Activated CD8-positive, alpha-beta memory T cell treated with anti-CD3 and anti-CD28 coated beads, Interleukin-2, amount 10 ng/mL, durations not matched to agents 7 days and 5 days (primary cell): ENCODE measurements at places on chromosomes 2 and 18. TPM values are rescaled to one million over a fixed set of nuclear protein-coding genes. Genes with fewer than 3 reads are reported as not detected.

Gene HOXD1
- total RNA-seq, result not detected

- H3K4me3 ChIP-seq, result peak overlapping the region; percentile 92
- peak; percentile 96 for DNase-seq
- H3K27me3 ChIP-seq, result no peaks in the 10 kb centered on the region
These were observed 17.2 kb upstream of the C2orf74 start for GRCh38 chr2:61144697-61145268.

GRCh38 chr2:30765191-30765590 is 42.1 kb downstream of the CAPN13 start:
- H3K4me3 ChIP-seq, result no peak overlapping the region
- no peaks in the 10 kb centered on the region for H3K36me3 ChIP-seq
- DNase-seq, result no peak
- no peaks in the 10 kb centered on the region for H3K4me1 ChIP-seq
- no peak overlapping the region for H3K27ac ChIP-seq

- no peak for DNase-seq
- H3K27ac ChIP-seq, result no peak overlapping the region
- peaks cover 42% of the 10 kb centered on the region for H3K27me3 ChIP-seq
- H3K4me3 ChIP-seq, result no peak overlapping the region
- H3K36me3 ChIP-seq, result no peaks in the 10 kb centered on the region
These were observed 60.7 kb downstream of the ANKRD62 start for GRCh38 chr18:12154361-12154760.

Gene SLC4A5
- 0.42 TPM for total RNA-seq

DNA sequence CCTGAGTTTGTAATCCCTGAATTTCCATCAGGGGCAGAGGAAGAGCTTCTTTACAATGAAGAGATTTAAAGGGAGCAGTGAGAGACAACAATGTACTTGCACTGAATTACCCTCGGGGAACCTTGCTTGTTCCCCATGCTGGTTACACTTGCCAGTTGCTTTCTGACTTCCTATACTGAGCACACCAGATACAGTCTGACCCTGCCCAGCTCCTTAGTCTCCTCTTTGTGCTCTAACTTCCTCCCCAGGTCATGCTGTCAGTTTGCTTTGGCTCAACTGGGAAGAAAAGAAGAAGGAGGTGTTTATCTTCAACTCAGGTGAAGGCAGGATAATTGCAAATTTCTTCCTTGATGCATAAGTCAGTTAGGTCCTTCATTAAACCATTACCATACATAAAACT is 658.4 kb downstream of the NYAP2 start:
- H3K27me3 ChIP-seq, result no peaks in the 10 kb centered on the region
- H3K36me3 ChIP-seq, result no peaks in the 10 kb centered on the region
- H3K4me3 ChIP-seq, result no peak overlapping the region
- no peak overlapping the region for H3K27ac ChIP-seq
- no peak for DNase-seq

Gene C1GALT1C1L
- total RNA-seq, result 0.19 TPM

Gene SLC40A1
- total RNA-seq, result 0.47 TPM

DNA sequence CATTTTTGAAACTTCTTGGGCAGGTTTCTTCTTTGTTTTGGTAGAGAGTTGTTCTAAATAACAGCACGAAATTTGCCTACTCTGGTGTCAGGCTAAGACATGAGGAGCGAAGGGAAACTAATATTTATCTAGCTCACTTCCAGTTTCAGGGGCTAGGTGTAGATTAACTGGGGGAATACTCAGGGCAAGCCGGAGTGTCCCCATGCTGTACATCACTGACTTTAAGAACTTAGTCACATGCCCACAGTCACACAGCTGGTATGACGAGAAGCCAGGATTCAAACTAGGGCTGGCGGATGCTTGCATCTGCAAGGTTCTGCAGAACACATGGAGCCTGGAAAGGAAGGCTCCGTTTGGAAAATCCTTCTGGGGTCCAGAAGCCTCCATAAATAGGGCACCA is 133.3 kb downstream of the ALPK2 start:
- H3K27ac ChIP-seq, result no peak overlapping the region
- H3K36me3 ChIP-seq, result no peaks in the 10 kb centered on the region

GRCh38 chr18:23207994-23208393 is 72.7 kb downstream of the CABLES1 start:
- peaks cover 13% of the 10 kb centered on the region for H3K36me3 ChIP-seq
- peaks cover 16% of the 10 kb centered on the region for H3K27me3 ChIP-seq
- no peak overlapping the region for H3K27ac ChIP-seq

Gene BMP10
- total RNA-seq, result not detected

- no peak for DNase-seq
- no peak overlapping the region for H3K27ac ChIP-seq
These were observed 524.7 kb downstream of the PARD3B start for GRCh38 chr2:205069928-205070327.

DNA sequence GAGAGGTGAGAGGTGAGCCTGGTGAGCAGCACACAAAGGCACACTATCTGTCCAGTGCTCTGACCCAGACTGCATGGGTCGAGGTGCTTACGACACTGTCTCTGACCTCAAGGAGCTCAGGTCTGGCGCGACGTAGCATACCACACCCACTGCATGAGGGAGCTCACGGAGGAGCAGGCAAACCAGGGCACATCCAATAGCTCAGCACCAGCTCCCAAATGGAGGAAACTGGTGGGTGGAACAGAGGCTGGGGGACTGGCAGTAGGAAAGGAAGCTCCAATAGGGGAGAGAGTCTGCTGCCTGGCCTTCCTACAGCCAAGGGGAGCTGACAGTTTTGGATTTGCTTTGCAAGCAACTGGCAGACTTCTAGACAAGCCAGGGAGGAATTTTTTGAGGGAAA is 36.3 kb downstream of the CELF4 start:
- H3K4me1 ChIP-seq, result no peaks in the 10 kb centered on the region
- H3K27ac ChIP-seq, result no peak overlapping the region
- H3K4me3 ChIP-seq, result no peak overlapping the region
- peaks cover 28% of the 10 kb centered on the region for H3K27me3 ChIP-seq
- no peak for DNase-seq

GRCh38 chr2:142946941-142947340 is 69.5 kb downstream of the KYNU start:
- H3K4me3 ChIP-seq, result no peak overlapping the region
- no peaks in the 10 kb centered on the region for H3K36me3 ChIP-seq
- no peak for DNase-seq
- H3K4me1 ChIP-seq, result no peaks in the 10 kb centered on the region
- no peak overlapping the region for H3K27ac ChIP-seq

GRCh38 chr2:6342273-6342920 is 523.3 kb downstream of the CMPK2 start:
- no peak overlapping the region for H3K27ac ChIP-seq
- no peaks in the 10 kb centered on the region for H3K4me1 ChIP-seq
- no peaks in the 10 kb centered on the region for H3K27me3 ChIP-seq
- no peaks in the 10 kb centered on the region for H3K36me3 ChIP-seq

DNA sequence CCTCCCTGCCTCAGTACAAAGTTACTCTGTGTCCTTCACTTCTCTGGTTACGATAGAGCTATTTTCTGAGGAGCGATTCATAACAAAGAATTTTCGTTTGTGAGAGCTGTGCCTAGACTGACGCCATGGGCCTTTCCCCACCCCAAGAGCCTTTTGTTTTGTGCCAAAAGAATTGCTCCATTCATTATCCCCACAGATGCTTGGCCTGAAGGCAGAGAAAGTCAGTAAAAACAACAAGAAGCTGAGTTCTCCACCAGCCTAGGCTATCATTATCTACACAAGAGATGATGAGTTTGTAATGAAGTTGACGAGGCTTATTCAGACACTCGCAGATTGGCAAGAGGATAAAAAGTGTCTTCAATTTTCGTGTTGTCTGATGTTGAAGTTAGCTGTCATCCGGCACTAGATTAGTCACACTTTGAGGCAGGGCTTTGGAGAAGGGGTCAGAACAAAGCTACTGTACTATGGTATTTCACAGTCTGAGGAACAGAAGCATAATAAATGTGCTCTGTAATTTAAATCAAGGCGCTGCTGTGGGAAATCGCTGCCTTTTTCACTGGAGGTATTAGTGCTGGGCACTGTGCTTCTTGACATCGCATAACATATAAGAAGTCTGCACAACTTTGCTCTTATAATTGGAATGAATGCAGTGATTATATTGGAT is 278.4 kb upstream of the FIGN start:
- no peak overlapping the region for H3K27ac ChIP-seq
- no peaks in the 10 kb centered on the region for H3K4me1 ChIP-seq
- DNase-seq, result no peak
- no peaks in the 10 kb centered on the region for H3K36me3 ChIP-seq
- no peaks in the 10 kb centered on the region for H3K27me3 ChIP-seq

DNA sequence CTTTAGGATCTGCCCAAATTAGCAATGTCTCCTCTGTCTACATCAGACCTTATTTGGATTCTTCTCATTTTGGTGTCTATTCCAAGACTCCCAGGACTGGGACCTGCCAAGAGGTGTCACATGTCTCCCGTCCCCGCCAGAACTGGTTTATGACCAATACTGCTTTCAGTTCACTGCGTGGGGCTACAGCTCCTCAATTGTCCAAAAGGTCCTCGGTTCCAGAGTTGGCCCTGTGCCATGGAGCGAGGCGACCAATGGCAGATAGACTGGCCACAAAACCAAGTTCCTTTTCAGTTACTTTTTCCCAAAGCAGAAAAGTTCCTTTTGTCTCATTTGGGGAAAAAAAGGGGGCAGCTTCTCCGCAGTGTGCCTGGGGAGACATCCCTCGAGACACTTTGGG is 144.1 kb upstream of the ZNF236 start:
- no peak overlapping the region for H3K4me3 ChIP-seq
- DNase-seq, result no peak
- no peaks in the 10 kb centered on the region for H3K36me3 ChIP-seq

Gene DCDC2C
- total RNA-seq, result not detected

GRCh38 chr2:98487806-98488189 is 43.1 kb downstream of the INPP4A start:
- peaks cover 49% of the 10 kb centered on the region for H3K36me3 ChIP-seq
- H3K27ac ChIP-seq, result no peak overlapping the region
- H3K27me3 ChIP-seq, result no peaks in the 10 kb centered on the region
- DNase-seq, result peak; percentile 59

- no peak for DNase-seq
- H3K4me1 ChIP-seq, result peaks cover 5% of the 10 kb centered on the region
- peaks cover 14% of the 10 kb centered on the region for H3K36me3 ChIP-seq
These were observed 43.8 kb downstream of the AGFG1 start for GRCh38 chr2:227515742-227516141.

DNA sequence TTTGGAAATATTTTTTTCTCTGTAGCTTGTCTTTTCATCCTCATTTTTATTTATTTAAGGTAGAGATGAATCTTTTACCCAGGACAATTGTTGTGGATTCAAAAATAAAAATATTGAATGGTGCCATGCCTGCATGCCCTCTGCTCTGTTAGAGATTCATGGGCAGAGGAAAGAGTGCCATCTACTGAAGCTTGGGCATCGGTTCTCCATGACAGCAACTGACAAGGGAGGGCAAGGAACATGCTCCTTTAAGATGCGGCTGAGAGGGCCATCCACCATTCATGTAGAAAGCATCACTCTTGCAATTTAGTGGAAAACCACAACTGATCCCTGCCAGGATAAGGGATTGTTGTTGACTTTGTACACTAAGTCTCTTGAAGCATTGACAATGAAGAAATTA is 79.9 kb downstream of the PARD3B start:
- H3K27ac ChIP-seq, result no peak overlapping the region
- no peaks in the 10 kb centered on the region for H3K36me3 ChIP-seq
- H3K4me1 ChIP-seq, result no peaks in the 10 kb centered on the region

Gene ARHGAP15
- total RNA-seq, result 101 TPM

DNA sequence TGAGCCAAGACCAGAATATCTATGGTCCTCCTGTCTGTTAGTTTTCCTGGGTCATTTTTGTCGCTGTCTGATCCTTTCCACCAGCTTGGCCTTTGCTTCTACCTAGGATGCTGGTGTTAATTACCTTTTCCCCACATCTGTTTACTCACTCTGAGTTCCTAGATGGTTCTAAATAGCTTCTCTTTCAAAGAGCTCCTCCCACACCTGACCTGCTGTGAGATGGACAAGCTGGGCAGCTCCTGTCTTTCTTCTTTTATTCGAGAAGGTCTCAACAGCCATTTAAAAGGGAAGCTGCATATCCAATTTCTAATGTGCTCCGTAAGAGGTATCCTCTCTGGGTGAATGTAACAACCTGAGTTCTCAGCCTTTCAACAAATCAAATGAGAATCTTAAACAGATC is 156.2 kb downstream of the HRH4 start:
- H3K27ac ChIP-seq, result no peak overlapping the region
- no peaks in the 10 kb centered on the region for H3K36me3 ChIP-seq
- H3K4me3 ChIP-seq, result no peak overlapping the region

GRCh38 chr2:160294339-160294803 is 94.3 kb upstream of the ITGB6 start:
- DNase-seq, result peak; percentile 56
- H3K27me3 ChIP-seq, result no peaks in the 10 kb centered on the region
- no peak overlapping the region for H3K4me3 ChIP-seq
- H3K36me3 ChIP-seq, result peaks cover 62% of the 10 kb centered on the region
- peaks cover 42% of the 10 kb centered on the region for H3K4me1 ChIP-seq
- H3K27ac ChIP-seq, result peak overlapping the region; percentile 33

DNA sequence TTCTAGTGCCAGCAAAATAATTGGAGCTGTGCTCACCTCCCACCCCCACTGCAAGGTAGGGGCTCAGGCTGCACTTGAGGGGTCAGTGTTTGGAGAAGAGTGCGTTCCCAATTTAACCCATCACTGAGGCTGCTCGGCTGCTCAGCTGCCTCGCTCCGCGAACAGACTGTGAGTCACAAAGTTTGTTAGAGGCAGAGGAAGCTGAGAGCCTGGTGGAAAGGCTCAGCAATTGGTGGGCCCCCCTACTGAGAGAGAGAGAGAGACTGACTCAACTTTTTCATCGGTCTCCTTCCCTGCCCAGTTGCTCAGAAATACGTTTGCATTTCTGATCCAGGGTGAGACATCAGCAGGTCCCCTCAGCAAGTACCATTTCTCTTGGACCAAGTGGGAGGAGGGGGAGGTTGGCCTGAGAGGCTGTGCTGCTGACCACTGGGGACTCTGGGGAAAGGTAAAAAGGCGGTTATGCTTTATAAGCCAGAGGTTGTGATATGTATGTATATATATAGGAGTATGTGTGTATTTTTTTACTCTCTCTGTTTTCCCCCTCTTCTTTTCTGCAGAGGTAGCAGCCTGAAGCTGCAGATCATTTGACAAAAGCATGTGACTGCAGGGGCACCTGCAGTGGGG is 1.5 kb downstream of the EFR3B start:
- H3K4me3 ChIP-seq, result peak overlapping the region; percentile 63
- H3K27ac ChIP-seq, result no peak overlapping the region
- peak; percentile 64 for DNase-seq
- H3K36me3 ChIP-seq, result no peaks in the 10 kb centered on the region
- peaks cover 50% of the 10 kb centered on the region for H3K27me3 ChIP-seq

Gene MRO
- not detected for total RNA-seq

- H3K4me3 ChIP-seq, result no peak overlapping the region
- no peaks in the 10 kb centered on the region for H3K36me3 ChIP-seq
- peaks cover 12% of the 10 kb centered on the region for H3K4me1 ChIP-seq
- no peak overlapping the region for H3K27ac ChIP-seq
- peaks cover 14% of the 10 kb centered on the region for H3K27me3 ChIP-seq
These were observed 40.7 kb downstream of the TCF7L1 start for GRCh38 chr2:85173909-85174308.

Gene TRMT61B
- total RNA-seq, result 17.4 TPM

Gene GAL3ST2
- total RNA-seq, result 0.20 TPM

- H3K27me3 ChIP-seq, result peaks cover 10% of the 10 kb centered on the region
- H3K4me1 ChIP-seq, result no peaks in the 10 kb centered on the region
- H3K4me3 ChIP-seq, result no peak overlapping the region
- no peak overlapping the region for H3K27ac ChIP-seq
- DNase-seq, result no peak
- H3K36me3 ChIP-seq, result no peaks in the 10 kb centered on the region
These were observed 228.9 kb downstream of the BCL11A start for GRCh38 chr2:60324536-60324935.

Gene ACMSD
- total RNA-seq, result not detected

Gene CELF4
- not detected for total RNA-seq

Gene RESP18
- total RNA-seq, result not detected

Gene CNTNAP5
- not detected for total RNA-seq
